ENCODE measurements at places on chromosomes 12 and 14.

- peak; percentile 44 for DNase-seq
Observed at GRCh38 chr14:63642229-63642611, 549 bp upstream of the WDR89 start.

- no peak for DNase-seq
Observed at GRCh38 chr12:22088886-22089285, 42.9 kb downstream of the CMAS start.

- no peak for DNase-seq
Observed at GRCh38 chr12:6807170-6807569, 14.5 kb upstream of the GPR162 start.

GRCh38 chr12:111616177-111616623 is 17.1 kb upstream of the ATXN2 start:
- DNase-seq = no peak

- DNase-seq = no peak
Observed at GRCh38 chr14:100440207-100440631, 117.1 kb downstream of the SLC25A47 start.

- DNase-seq = no peak
Observed at GRCh38 chr12:115623764-115624334, 653.6 kb downstream of the MED13L start.

GRCh38 chr14:92886337-92886736 is 36.6 kb upstream of the CHGA start:
- DNase-seq = no peak

DNA sequence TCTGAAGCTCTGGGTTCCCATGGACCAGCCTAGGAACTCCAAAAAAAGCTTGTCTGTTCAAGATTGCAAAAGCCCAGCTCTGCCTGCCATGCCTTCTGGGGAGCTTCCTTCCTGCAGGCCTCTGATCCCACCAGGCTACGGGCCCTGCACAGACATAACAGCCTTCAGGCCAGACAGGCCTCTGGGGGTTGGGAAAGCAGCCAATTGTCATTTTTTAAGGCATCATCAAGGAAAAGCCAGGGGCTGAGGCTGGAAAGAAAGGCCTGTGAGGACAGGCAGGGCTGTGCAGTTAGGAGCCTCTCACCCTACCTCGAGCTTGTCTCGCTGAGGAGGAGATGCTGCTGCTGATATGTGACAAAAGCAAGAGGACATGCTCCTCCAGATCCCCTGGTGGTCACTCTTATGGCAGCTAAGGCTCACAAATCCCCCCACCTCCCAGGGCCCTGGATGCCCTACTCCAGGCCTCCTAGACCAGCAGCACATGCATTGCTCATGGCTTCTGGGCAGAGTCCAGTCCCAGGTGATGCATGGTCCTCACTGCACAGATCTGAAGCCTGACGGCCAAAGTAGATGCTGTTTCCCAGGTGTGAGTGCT is 2.9 kb downstream of the TMEM229B start:
- DNase-seq = no peak

- DNase-seq = no peak
Observed at GRCh38 chr12:93578221-93578620, 5.7 kb downstream of the SOCS2 start.

- no peak for DNase-seq
Observed at GRCh38 chr14:96762650-96763049, 34.5 kb upstream of the VRK1 start.

DNA sequence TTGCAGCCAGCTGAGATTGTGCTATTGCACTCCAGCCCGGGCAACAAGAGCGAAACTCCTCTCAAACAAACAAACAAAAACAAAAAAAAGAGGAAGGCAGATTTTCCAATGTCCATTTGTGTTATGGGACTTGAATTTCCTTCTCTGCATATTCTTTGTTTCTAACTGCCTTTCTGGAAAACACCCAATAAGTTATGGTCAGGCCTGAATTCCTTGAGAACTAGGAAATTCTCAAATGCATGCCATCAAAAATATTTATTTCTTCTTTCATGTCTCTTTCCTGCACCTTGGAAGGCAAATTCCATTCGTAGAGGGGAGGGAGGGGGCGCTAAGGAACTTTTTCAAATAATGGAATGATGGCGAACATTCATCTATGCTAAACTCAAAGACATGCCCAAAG is 117.6 kb upstream of the TMCC3 start:
- DNase-seq = no peak

GRCh38 chr12:69099201-69099837 is 140.1 kb upstream of the CPSF6 start:
- no peak for DNase-seq

DNA sequence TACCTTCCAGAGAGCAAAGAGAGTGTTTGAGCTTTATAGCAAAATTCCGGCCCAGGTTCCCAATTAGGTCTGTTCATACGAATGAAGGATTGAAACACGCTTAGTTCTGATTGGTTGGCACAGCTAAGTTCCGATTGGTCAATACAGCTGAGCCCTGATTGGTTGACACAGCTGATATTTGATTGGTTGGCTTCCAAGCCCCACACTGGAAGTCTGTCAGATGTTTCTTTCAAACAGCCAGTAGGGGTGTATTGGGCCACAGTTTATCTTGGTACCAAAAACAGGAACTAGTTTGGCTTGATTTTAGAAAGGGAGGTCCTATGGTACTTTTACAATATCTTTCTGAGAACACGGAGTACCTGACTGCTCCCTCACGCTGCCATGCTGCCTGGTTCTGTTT is 93.4 kb downstream of the CAND1 start:
- DNase-seq = no peak

- DNase-seq = no peak
Observed at GRCh38 chr12:131140069-131140435, 186.3 kb downstream of the ADGRD1 start.

DNA sequence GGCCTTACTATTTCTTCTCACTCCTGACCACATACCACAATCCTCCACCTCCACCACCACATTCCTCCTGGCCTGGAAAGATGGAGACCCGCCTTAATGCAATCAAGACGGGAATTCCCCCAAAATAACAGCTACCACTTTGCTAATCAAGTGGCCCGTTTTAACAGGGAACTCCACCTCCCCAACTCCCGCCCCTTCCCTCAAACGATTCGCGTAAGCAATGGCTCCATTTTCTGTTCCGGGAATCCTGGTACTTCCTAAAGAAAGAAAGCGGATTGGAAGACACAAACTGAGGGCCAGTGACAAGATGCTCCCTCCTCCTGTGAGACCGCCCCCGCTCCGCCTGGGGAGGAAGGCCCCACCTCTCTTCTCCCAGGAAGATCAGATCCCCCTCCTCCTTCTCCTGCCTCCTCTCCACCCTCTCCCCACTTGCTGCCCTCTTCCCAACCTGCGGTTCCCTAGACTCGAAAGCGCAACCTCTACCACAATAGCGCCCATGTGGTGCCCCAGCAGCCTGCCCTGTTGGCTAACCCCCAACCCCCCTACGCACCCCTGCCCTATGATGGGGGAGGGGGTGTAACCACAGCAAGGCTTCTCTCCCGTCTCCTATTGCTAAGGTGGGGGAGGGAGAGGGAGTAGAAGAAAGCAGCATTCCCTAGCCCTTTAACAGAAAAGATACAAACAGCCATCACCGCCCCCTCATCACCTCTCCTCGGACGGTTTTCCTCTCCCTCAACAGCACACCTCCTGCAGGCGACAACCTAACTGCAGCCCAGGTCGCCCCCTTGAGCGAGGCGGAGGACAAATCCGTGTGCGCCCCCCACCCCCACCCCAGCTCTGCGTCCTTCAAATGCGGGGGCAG is 777 bp downstream of the ARF3 start:
- no peak for DNase-seq

DNA sequence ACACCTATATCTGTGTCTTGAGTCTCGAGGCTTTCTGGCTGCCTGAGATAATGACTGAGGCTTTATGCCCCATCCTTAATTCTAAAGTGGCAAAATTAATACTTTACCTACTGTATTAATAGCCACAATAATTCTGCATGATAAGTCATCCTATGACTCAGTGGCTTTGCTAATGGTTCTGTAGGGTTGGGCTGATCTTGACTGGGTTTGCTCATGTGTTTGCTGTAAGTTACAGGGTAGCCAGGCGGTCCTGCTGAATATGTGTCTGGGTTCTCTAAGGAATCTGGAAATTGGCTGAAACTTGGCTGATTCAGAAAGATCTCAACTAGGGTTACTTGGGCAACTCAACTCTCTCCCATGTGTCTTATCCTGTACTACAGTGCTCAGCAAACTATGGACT is 21.7 kb downstream of the MGST1 start:
- no peak for DNase-seq

DNA sequence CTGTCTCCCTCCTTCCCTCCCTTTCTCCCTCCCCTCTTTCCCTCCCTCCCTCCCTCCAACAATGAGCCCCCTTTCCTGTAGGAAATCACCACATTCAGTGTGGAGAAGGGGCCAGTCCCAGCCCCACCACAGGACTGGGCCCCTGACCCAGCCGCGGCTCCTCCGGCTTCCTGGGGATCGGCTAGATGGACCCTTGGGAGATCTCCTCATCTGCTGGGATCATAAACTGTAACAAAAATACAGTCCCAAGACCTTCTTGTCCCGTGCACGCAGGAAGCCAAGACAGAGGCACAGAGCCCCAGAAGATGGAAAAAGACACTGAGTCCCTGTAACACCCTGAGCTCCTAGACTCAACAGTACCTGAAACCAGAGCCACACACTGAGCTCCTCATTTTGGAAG is 23.9 kb downstream of the DIO3 start:
- DNase-seq = no peak

GRCh38 chr12:58533652-58534051 is 386.7 kb downstream of the LRIG3 start:
- DNase-seq = no peak

DNA sequence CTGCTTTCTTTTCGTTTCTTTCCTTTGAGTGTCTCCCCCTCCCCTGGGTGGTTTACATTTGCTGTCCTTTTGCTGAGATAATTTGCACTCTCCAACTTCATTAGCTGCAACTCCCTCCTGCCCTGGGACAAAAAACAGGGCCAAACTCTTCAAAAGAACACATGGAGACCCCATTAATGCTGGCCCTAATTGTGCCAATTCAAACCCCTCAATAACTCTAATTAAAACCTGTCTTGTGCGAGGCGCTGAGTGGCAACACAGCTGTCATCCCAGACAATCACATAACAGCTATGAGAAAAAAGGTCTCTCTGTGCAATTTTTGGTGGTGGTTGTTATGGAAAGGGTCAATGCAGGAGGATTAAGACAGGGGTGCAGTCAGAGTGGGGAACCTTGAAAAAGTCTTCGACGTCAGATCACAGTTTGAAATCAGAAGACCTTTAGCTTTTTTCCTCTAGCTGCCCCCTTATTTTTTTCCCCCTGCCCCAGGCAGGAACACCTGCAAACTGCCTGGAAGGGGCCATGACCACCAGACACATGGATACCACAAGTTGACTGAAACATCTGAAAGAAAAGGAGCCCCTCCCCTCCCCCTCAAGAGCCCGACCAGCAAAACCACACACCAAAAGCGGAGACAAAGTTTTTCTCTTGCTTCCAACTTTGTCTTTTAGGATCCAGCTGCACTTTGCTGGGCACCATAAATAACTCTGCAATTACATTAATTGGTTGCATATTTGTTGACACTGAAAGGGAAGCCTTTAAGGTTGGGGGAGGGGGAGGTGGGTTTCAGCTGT is 26.5 kb upstream of the SMOC1 start:
- no peak for DNase-seq

DNA sequence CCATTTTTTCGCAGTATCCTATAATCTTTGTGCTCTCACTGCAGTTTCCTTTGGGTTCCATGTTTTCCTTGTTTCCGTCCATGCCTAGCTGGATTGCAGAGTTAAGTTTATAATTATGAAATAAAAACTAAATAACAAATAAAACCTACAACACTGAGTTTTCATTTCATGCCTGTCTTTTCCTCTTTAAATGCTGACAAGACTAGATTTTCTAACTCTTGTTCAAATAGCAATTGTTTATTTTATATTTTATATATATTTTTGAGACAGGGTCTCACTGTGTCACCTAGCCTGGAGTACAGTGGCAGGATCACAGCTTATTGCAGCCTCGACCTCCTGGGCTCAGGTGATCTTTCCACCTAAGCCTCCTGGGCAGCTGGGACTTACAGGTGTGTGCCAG is 5.3 kb upstream of the GEMIN2 start:
- no peak for DNase-seq

DNA sequence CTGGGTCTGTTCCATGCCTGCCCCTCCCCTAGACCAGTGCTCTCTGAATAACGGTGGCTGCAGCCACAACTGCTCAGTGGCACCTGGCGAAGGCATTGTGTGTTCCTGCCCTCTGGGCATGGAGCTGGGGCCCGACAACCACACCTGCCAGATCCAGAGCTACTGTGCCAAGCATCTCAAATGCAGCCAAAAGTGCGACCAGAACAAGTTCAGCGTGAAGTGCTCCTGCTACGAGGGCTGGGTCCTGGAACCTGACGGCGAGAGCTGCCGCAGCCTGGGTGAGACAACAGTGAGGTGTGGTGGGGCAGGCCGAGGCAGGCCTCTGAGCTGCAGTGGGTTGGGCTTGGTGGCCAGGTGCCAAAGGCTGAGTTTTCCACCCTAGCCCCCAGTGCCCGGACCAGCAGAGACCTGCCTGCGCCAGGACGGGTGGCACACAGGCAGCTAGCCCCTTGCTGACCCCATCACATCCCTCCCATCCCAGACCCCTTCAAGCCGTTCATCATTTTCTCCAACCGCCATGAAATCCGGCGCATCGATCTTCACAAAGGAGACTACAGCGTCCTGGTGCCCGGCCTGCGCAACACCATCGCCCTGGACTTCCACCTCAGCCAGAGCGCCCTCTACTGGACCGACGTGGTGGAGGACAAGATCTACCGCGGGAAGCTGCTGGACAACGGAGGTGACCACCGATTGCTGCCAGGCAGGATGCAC is 28.2 kb upstream of the LRP1-AS start:
- no peak for DNase-seq

DNA sequence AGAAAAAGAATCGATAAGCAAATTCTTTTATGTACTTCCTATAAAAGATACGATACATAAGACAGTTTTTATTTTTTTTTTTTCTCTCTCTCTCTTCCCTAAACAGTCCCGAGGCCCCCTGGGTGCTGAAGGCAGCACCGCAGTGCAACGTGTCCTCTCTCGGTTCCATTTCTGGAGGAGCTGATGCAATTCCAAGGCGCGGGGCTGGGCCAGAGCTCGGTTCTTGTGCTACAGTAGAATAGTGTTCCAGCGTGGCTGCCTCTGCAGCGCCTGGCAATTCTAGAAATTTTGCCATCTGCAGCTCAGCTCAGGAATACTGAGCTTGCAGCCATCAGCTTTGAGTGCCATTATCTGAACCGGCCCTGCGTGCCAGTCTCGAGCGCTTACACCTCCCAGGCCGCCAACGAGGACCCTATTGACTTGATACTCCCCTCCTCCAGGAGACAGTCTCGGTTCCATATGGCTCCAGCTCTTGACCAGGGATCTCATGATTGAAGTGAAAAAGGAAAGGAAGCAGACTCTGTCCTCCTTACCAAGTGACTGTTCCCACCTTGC is 630 bp downstream of the ALDH1L2 start:
- DNase-seq = no peak

GRCh38 chr14:22482782-22483553 is 106.1 kb downstream of the DAD1 start:
- DNase-seq = no peak

GRCh38 chr12:82839796-82840195 is 153.1 kb downstream of the TMTC2 start:
- no peak for DNase-seq

- DNase-seq = no peak
Observed at GRCh38 chr14:69131176-69131575, 21.7 kb downstream of the DCAF5 start.

- no peak for DNase-seq
Observed at GRCh38 chr14:87864356-87865270, 128.4 kb downstream of the GALC start.

- DNase-seq = no peak
Observed at GRCh38 chr12:114555451-114555850, 128.5 kb downstream of the TBX3 start.
